Lung microvascular endothelial cell (primary cell): ENCODE measurements at places on chromosomes 3 and 15. TPM values are rescaled to one million over a fixed set of nuclear protein-coding genes. Genes with fewer than 3 reads are reported as not detected.

COL7A1 gene
- total RNA-seq, result under 0.01 and 0.22 TPM in 2 replicates

FGD5 gene
- total RNA-seq, result 74.3 and 86.1 TPM in 2 replicates

SH2D7 gene
- not detected in 2 replicates for total RNA-seq

NR2E3 gene
- 0.20 and 0.22 TPM in 2 replicates for total RNA-seq

SKIL gene
- 53.6 and 79.6 TPM in 2 replicates for total RNA-seq

PSTPIP1 gene
- total RNA-seq, result under 0.01 and 0.40 TPM in 2 replicates

CATSPER2 gene
- total RNA-seq, result 0.22 and 0.40 TPM in 2 replicates

TMOD2 gene
- total RNA-seq, result 13.5 and 29.2 TPM in 2 replicates

ITIH1 gene
- not detected in 2 replicates for total RNA-seq

TPRG1 gene
- total RNA-seq, result under 0.01 and 0.22 TPM in 2 replicates

GMNC gene
- total RNA-seq, result 0.22 TPM in 1 of 2 replicates, not detected in the other

CP gene
- total RNA-seq, result under 0.01 and 0.60 TPM in 2 replicates

CPA3 gene
- under 0.01 TPM in 1 of 2 replicates, not detected in the other for total RNA-seq
